ENCODE measurements at places on chromosomes 7 and 10.

DNA sequence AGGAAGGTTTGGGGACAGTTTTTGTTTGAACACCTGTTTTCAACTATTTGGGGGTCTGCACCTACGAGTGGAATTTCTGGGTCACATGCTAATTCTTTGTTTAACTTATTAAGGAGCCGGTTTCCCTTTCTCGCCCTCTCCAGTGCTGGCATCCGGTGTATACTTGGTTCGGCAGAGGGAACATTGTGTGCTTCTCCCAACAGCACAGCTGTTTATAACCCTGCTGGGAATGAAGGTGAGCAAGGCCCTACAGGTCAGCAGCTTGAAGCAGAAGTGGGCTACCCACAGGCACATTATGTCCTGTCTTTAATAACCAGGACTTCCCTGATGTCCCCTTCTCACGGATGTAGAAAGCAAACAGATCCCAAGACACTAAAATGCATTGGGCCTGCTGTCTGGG lies 87.5 kb upstream of the PDCD4 start:
- no peak for DNase-seq

DNA sequence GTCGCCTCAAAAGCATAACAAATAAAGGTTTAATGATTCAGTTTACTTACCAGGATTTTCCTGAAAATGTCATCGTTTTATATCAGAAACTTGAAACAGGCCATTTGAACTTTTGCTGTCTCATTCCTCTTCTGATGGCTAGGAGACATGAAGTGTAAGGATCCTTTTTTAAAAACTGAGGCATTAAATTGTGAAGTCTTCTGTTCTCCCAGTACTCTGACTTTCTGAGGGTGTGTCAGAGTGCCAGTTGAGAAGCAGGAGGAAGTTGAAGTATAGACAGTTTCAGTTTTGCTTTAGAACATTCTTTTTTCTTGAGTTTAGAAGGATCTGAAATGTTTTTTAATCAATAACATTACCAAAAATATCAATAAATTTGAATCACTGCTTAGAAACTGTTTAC lies at the start of gene SAMD9L:
TSS of gene SAMD9L (minus strand) at position 242 of the 400 bp plus-strand sequence. CDS start 12,414 bp downstream, outside the sequence.
- DNase-seq, result no peak

GRCh38 chr10:4984971-4985594 lies 18.6 kb downstream of the AKR1C2 start:
- DNase-seq, result no peak

DNA sequence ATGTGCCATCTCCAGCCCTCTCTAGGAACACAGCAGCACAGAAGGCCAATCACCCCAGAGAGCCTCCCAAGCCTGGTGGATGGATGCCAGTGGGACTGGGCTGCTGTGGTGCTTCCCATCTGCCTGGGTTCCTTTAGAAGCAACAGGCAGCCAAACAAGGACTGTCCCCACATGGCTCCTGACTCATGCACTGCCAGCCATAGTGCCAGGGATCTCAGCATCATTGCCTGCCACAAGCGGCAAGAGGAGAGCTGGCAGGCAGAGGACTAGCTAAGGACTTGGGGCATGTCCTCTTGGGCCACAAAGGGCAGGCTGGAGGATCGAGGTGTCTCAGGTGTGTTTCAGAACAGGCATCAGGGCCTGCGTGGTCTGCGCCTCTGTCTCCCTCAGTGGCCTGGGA lies 23.4 kb upstream of the FIGNL1 start:
- no peak for DNase-seq

DNA sequence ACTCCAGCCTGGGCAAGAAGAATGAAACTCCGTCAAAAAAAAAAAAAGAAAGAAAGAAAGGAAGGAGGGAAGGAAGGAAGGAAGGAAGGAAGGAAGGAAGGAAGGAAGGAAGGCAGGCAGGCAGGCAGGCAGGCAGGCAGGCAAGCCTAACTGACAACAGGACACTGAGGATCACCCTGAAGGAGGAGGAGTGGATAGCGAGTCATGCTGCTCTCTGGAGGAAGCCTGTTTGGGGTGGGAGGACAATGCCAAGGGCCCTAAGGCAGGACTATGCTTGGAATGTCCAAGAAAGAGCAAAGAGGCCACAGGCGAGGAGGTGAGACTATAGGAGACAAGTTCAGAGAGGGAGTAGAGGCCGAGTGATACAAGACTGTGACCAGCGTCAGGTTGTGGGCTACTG lies 107.0 kb upstream of the PARD3 start:
- no peak for DNase-seq

GRCh38 chr7:114539575-114539974 lies 125.0 kb downstream of the FOXP2 start:
- DNase-seq, result no peak

DNA sequence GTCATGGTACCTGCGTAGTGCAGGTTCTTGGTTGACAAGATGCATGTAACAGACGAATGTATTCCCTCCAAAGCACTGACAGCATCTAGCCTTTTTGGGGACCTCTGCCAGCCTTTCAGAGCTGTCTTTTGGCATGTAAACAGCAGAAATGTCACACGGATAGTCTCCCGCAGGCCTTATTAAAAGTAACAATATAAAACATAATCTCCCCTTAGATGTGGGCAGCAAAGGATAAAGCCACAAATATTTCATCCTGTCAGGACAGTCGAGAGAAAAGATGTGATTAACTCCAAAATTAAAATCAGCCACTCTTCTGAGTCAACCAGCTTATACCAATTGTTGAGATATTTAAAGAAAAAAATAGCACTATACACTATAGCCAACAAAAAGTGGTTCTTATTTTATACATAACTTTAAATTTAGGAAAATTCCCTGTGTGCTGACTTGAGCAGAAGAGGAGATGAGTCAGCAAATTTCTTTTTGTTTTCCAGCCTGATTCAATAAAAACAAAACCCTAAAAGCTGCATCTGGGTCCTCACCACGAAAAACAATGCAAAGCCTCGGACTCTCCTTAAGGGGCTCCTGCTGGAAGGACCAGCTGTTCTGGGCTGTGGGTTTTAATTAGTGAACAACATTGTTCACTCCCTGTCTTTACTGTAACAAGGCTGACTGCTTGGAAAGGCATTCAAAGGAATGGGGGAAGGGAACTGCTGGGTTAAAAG lies 240.2 kb downstream of the ADAM12 start:
- no peak for DNase-seq

DNA sequence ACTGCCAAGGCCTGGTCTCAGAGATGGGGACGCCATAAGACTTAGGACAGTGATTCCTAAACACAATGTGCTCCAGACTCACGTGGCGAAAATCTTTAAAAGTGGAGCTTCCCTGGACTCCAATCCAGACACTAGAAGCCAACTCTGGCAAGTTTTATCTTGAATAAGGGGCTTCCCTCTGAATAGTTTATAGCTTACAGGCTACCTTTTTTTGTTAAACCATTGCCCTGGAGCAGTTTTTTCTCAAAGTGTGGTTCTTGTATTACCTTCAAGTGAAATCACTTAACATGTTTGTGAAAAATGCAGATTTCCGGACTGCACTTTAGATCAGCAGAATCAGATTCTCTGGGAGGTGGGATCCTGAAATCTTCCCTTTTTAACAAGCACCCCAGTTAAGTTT lies 171.7 kb upstream of the PHF14 start:
- no peak for DNase-seq

DNA sequence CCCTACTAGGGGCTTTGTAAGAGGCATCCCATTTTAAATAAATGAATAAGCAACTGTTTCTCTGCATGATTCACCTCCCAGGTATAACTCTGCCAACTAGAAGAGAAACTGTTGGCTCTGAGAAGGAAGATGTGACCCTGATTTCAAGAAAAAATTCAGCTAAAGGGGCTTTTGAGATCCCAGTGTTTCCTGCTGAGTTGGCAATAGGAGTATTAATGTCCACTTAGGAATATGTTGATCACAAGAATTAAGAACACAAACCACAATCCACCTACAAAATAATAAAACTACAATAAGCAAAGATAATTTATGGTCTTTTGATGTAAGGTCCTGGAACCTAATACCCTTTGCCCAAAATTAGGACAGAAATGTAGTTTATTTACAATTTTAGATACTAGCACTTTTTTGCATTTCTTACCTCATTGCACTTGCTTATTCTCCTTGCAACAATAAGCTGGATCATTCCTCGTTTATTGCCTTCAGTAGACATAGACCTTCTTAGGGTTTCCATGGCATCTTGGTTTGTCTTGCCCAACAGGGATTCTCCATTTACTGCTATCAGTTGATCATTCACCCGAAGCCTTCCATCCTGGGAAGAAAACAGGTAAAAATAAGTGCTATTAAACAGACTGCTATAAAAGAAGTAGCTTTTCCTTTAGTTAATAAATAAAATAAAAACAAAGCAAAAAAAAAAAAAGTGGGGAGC lies 456.2 kb downstream of the PARD3 start:
- DNase-seq, result no peak

DNA sequence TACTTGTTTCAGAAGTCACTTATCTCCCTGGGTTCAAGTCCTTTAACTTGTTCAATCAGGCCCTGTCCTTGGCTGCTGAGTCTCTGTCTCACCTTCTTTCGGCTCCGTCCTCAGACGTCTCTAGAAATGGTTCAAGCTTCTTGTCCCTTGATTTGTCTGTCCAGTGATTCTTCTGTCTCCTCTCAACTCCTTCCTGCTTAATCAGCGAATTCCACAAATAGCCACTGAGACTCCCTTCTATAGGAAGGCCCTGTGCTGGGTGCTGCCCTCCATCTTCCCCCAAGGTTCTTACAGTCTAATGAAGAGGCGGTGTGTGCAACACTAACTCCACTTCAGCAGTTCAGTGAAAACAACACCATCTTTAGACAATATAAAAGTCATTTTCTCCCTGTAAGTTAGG lies 12.7 kb downstream of the FAM241B start:
- no peak for DNase-seq

GRCh38 chr10:25036381-25036780 lies 20.0 kb downstream of the THNSL1 start:
- no peak for DNase-seq

DNA sequence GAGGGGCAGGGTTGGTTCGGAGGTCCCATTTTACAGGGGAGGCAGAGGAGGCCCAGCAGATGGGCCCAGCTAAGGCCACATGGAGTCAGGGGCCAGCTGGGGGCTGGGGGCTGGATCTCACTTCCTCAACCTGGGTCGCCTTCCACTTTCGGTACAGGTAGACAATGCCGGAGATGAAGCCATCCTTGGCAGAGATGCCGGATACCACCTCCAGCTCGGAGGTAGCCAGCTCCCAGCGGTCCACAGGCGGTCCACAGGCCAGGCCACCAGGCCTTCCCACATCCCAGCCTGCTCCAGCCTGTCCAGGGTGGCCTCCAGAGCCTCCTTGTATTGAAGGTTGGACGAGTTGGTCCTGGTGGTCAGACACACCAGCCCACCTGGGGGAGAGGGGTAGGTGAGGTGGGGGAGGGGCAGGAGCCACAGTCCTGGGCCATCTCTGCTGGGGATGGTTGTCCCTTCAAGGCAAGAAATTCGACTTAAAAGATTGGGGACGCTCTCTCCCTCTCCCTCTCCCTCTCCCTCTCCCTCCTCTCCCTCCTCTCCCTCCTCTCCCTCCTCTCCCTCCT lies 3.9 kb downstream of the CLDN4 start:
- DNase-seq, result no peak

- DNase-seq, result no peak
Observed at GRCh38 chr10:69512901-69513300, 60.3 kb downstream of the NEUROG3 start.

DNA sequence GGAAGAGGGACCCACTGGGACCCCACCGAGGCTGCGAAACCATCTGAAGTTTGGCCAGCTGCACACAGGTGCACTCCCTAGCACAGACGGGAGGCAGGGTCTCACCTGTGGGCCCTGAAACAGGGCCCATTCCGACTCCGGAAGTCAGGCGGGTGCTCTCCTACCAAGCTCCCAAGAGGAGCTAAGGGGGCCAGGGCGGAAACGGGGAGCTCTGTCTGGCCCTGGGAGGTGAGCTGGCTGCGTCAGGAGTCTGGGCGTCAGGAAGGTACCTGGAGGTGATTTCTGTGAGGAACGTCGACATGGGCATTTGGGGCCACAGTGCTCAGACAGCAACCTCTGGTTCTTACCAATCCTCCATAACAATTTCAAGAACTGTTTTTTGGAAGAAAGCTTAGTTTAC lies 411.7 kb downstream of the TCERG1L start:
- DNase-seq, result no peak

- no peak for DNase-seq
Observed at GRCh38 chr10:79542626-79543025, 17.6 kb downstream of the SFTPA2 start.

DNA sequence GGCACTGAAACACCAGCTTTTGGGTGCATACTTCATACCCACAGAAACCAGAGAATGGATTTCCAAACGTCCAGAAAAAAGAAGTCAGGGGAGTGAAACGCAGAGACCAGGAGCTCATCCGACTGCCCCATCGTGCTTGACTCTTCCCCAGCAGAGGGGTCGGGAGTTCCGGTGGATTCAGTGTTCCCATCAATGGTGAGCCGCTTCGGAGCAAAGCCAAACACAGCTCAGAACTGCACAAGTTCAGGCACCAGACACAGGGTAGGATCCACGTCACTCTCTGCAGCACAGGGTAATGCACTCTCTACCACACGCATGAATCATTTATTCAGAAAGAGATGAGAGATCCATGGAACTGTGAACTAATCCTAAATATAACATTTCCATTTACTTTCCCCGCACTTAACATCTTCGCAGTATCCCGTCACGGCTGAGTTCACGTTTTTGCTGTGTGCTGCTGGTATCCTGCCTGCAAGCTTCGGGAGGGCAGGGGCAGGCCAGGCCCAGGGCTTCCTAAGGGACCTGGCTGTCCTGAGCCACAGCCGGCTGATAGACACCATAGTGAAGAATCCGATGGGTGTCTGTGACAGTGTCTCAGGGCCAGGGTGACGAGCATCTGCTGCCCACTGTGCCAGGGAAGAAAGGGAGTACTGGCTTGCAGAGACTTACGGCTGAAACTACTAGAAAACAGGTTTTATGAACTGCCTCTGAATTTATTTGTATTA lies 545.3 kb downstream of the PTPRN2 start:
- DNase-seq, result no peak

DNA sequence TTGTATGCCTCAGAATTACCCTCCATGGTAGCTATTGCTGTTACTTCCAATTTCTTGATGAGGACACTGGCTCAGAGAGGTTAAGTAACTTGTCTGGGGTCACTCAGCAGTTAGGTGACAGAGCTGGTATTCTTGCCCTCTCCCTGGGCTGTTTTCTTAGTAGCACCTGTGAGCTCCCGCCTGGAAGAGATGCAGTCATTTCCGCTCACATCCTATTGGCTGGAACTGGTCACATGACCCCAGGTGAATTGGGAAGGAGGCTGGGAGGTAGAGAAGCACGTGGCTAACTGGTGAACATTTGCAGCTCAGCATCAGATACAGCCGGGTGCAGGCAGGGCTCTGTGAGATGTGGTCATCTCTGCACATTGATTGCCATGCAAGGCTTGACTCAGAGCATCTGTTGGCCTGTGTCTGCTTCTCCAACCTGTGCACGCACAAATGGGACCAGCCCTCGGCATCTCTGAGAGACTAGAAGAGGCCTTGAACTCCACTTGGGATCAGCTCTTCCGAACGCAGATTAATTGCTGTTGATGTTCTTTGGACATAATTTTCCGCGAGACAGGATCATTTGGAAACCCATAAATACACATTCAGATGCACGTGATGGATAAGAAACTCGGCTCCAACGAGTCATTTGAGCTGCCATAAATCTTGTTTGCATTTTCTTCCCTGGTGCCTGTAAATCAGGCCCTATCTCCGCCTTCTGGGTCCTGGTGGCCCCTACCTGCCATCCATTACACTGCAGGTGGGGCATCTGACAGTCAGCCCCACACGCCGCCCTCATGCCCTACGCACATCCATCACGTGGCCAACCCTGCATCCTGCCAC lies 42.8 kb downstream of the MYL10 start:
- no peak for DNase-seq
